NCI-H1417 treated with DMSO at 0.1 percent for 48 hours (cell line): ENCODE measurements at places on chromosomes 6 and 20.

GRCh38 chr6:28906669-28907068, 17.1 kb downstream of the TRIM27 start:
- DNase-seq, result no peak

GRCh38 chr6:44234101-44235025, 11.0 kb downstream of the SLC29A1 start:
- no peak for DNase-seq

- no peak for DNase-seq
Measured at GRCh38 chr6:11160199-11160598, 48.7 kb upstream of the ERVFRD-1 start.

GRCh38 chr6:76790881-76791280, 672.4 kb downstream of the HTR1B start:
- no peak for DNase-seq

DNA sequence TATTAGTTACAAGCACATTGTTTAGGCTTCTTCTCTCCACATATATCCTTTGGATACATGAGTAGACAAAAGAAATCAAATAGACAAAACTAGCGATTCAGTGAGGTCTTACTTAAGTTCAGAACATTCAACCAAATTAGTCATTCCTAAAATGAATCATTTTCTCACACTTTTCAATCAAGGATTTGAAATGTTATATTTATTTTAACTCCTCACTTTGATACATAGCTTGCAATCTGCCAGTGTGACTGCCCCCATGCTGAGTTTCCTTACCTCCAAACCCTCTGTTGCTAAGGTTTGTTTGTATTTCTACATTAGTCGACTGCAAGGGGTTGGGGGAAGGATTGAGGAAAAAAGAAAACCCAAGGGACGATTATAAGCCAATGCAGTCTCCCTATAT, 3.5 kb upstream of the MOXD1 start:
- no peak for DNase-seq

DNA sequence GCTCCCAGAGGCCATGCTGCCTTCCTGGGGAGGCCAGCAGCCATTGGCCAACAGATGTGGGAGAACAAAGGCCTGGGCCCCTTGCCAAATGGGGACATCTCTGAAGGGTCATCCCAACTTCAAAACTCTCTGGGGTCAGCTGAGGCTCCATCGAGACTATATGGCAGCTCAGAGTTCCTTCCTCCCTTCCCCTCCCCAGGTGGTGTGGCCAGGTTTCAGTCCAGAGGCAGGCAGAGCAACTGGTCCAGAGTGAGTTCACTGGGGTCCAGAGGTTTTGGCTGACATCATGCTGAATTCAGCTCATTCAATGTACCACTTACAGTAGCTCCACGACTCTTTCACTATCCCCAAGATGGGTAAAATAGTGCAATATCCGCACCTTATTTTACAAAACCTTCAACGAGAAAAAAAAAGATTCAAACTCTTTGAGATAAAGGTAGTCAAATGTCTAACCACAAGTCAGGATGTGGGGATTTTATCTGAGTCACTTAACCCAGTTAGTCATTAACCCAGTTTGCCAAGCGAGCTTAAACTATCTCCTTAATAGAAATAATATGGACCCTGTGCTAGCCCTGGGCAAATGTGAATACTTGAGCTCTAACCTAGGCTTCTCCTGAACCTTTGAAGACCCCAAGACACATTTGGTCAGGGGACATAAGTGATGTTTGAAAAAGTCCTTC, 108.4 kb upstream of the PLEKHG1 start:
- no peak for DNase-seq

DNA sequence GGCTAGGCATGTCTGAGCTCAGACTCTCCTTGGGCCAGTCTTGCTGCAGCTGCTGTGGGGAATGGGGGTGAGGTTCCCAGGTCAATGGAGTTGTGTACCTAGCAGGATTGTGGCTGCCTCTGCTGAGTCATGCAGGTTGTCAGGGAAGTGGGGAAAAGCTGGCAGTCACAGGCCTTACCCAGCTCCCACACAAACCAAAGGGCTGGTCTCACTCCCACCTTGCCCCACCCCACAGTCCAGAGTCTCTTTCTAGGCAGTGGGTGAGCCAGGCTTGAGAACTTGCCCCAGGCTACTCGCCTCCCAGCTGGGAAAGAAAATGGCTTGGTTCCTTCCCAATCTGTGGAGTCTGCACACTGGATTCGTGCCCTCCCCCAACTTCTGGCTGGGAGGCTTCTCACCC, 65.7 kb downstream of the SCP2D1 start:
- no peak for DNase-seq

DNA sequence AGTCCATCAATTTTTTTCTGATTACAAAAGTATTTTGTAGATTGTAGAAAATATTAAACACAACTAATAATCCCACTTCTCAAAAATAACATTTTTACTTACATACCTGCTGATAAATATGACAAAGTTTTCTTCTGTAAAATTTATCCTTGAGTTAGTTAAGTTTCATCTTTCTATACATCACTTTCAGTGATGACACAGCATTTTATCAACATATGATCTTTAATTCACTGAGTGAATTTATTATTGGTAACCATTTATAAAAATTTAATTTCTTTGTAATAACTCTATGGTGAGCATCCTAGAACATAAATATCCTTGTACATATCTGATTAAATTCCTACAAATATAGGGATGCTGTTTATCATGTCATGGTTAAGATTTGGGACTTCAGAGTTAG, 385.0 kb upstream of the SLC35B3 start:
- no peak for DNase-seq

DNA sequence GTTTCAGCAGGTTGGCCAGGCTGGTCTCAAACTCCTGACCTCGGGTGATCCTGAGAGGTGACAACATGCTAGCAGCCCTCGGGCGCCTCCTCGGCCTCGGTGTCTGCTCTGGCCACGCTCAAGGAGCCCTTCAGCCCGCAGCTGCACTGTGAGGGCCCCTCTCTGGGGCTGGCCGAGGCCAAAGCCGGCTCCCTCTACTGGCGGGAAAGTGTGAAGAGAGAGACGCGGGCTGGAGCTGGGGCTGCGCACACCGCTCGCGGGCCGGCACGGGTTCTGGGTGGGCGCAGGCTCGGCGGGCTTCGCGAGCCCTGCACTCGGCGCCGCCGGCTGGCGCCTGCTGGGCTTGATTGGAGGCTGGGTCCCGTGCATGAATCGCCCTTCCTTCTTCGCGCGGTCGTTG, 80.8 kb upstream of the RBM24 start:
- DNase-seq, result no peak

DNA sequence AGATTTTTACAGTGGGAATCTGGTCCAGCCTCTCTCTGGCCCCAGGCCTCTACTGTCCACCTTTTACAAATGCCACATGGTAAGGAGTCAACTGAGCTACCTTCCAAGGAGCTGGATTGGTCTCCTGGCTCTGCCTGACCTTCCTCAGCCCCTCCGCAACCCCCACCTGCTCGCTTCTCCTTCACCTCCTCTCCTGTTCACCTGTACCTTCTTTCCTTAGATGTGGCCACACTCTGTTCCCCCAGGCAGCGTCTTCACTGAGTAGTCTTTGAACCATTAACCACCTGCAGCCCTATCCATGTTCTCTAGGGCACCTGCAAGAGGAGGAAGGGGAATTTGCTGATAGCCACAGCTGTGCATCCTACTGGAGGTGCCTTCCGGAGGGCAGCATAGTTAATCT, 55.3 kb upstream of the DDR1 start:
- DNase-seq, result no peak

DNA sequence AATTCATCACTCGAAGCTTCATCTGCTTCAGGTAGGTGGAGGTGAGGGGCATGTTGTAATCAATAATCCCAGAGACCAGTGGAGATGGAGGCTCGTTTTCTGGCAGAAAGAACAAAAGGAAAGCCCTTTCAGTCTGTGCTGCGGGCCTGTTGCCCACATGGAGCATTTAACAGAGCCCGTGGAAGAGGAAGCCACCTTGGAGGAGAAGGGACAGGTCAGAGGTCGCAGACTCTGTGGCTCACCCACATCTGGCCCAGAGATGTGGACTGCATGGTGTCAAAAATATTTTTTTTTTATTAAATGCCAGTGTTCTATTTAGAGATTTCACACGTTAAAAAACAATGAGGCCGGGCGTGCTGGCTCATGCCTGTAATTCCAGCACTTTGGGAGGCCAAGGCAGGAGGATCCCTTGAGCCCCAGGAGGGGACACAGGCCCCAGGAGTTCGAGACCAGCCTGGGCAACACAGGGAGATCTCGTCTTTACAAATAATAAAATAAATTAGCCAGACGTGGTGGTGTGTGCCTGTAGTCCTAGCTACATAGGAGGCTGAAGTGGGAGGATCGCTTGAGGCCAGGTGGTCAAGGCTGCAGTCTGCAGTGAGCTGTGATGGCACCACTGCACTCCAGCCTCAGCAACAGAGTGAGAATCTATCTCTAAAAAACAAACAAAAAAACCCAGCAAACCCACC, 73.6 kb downstream of the NOL4L start:
- DNase-seq, result no peak

DNA sequence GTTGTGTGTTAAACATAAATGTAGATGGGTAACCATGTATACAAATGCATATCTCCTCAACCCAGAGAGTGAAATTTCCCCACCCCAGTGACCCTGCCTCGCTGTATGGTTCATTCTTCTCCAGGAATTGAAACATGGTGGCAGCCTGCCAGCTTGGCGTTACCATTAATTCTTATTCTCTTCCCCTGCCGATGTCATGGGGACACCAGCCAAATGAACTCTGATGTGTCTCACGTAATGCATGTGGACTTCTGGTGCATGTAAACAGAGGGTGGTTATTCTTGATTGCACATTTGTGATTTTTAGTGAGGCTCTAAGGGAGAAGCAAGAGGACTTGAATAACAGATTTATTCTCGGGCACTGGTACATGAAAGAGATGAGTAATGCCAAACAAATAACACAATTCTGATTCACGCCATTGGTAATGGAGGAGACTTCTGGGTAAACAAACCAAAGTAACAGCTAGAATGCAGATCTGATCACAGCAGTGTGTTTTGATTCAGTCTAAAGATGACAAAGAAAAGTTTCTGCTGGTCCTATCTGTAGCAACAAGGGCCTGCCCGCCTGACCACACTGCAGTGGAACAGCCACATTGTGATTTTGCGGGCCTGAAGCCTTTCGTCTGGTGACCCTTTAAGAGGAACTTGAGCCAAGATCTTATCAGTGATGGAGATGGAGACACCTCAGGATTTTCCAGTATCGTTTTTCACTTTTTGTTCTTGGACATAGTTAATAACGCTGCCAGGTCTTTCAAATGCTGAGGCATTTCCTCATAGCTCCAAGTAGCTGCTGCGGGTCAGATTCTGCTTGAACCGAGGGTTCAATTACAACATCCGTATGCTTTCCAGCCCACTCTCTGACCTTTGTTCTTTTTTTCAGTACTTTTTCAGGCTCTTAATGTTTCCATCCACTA, 171.8 kb upstream of the AKAP12 start:
- no peak for DNase-seq

GRCh38 chr6:19669206-19669605, 168.0 kb upstream of the ID4 start:
- no peak for DNase-seq

DNA sequence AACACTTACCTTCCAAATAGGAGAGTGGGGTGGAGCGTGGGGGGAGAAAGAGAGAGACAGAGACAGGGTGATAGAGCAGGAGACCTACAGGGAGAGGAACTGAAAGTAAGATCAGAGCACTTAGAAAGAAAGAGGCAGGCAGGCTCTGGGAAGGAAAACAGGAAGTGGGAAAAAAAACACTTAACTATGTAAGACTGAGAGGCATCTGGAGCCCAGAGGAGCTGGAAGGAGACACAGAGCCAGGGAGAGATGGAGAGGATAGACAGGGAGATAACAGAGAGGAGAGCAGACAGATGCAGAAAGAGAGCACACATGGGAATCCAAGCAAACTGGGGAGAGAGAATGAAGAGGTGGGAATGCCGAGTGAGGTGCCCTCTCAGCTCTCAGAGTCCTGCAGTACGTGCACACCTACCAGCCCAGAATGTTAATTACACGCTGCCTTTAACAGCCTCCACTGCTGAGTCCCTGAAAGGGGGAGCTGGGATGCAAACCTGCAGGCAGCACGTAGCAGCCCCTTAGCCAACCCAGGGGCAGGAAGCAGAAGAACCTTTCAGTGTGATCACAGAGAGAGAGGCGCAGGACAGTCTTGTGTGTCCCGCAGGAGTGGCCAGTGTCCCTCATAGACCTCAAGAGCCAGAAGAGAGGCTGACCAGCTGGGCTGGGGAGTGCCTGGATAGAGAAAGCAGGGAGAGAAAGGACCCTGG, 132.7 kb upstream of the LRFN2 start:
- no peak for DNase-seq

DNA sequence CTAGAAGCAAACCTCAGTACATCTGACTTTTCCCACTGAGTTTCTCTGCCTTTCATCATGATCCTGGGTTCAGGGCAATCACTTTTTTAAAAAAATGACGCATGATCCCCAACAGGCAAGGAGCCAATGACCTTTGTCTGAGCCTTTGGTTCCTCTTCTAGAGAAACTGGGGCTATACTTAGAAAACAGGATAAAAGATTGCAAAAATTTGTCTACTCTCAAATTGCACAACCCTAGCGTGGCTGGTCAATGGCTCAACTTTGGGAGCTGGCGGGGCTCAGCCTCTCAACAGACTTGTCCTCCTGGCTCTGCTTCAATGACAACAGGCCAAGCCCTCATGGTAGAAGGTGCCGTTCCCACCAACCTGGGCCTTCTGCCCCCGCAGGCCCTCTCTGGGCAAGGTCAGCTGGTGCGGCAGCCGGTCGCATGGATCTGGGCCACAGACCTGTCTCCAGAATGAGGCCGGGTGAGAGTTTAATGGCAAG, 48.7 kb downstream of the PDYN start:
- DNase-seq, result no peak

DNA sequence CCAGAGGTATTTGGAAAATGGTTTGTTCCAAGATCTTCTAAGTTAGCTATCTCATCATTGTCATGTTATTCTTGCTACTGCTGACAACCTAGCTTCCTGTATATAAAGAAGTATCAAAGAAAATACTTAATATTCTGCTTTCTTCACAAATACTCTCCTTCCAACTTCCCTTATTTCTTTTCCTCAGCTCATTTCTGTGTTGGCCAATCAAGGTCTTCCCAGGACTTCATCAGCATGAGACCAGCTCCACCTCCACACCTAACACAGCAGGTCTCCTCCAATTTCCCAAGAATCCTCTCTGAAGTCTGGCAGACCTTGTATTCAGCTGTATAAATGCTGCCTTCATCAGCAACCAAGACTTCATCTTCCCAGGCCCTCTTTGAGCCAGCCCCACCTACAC, 538.6 kb upstream of the JARID2 start:
- no peak for DNase-seq

- DNase-seq, result no peak
Measured at GRCh38 chr6:136501096-136501495, 49.1 kb downstream of the MAP7 start.

DNA sequence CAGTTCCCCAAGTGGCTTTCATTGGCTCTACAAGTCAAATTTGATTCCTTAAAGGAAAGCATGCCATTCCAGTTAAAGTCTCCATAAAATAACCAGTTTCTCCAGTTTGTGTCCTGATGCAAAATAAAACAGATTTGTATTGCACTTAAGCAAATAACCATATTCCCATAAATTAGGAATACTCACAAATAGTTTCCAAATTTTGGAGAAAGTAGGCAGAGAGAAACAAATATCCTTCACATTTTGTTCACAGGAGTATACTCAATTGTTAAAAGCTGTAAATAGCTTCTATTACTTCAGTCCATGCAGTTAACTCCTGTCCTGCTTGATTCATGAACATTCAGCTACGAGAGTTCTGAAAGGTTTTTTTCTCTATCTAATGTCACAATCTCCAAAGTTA, 281.4 kb upstream of the RGS17 start:
- DNase-seq, result no peak
